ENCODE measurements at places on chromosomes 7 and 10.

GRCh38 chr7:64667311-64667710 is 1.4 kb downstream of the ZNF107 start:
- DNase-seq, result no peak

DNA sequence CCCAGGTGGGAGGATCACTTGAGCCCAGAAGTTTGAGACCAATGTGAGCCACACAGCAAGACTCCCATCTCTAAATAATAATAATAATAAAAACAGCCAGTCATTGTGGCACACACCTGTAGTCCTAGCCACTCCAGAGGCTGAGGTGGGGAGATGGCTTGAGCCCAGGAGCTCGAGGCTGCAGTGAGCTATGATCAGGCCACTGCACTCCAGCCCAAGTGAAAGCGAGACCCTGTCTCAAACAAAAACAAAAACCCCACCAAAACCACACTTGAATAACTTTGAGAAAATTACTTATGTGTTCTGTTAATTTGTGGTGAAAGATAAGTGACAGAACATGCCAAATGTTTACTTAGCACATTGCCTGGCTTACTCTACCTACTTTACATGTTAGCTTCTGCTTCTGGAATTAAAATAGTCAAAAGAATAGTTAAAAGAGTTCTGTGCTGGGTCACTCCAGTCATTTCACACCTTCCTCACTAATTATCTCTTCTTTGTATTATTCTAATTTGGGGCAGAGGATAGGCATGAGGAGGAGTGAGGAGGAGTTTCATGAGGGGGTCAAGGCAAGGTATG is 9.8 kb downstream of the TMEM60 start:
- DNase-seq, result no peak

DNA sequence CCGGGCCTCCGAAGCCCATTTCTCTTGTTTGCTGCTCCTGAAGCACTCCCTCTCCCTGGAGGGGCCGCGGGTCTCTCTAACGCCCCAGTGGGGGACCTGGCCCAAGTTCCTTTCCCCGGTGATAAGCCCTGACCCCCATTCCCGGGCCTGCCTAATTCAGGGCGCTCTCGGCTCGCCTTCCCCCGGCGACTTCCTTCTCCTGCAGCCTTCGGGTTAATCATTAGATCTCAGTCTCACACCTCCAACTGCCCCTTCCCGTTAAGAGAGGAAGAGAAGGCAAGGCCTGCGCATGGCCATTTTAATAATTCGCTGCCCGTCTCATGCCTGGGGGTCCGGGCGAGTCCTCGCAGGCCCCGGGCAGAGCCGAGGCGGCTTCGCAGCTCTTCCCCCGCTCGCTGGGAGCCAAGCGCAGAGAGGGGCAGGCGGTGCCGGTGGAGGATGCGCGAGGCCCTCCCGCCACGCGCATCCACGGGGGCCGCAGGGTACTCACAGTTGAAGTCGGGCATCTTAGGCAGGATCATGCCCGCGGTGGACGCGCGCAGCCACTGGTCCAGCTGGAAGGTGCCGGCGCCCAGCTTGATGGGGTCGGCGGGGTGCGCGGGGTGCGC is 1.2 kb downstream of the MNX1 start:
- peak; percentile 79 for DNase-seq

DNA sequence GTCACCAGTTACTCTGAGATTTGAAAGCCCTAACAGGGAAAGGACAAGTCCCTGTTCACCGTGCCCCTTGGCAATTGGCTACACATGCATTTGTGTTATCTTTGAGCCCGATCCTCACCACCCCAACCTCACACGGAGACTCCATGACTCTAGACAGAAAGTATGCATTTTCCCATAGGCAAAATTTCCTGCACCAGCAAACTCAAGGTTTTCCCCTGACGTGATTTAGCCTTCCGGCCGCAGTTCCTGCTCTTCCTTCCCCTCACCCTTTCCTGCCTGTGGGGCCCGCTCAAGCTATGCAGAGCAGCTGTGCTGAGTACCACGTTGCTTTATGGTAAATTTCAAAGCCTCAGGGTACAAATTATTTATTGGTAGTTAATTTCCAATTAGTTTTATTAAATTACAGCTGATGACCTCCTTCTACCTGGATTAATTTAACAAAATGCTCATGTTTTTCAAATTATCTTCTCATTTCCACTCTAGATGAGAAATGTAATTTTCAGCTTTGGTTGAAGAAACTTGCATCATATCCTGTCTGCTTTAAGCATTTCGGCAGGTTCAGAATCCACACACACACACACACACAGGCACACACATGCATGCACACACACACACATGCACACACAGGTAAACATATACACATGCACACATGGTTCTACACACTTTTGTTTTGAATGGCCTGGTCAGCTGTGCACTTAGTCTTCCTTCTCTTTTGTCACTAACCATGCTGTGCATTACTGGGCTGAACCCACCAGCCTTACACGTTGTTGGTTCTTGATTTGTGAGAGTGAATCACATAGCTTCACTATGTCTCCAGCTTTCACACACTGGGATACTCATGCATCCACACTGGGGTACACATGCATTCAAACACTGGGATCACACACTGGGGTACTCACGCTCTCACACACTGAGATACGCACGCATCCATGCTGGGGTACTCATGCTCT is 283.1 kb upstream of the PITRM1 start:
- DNase-seq, result no peak

DNA sequence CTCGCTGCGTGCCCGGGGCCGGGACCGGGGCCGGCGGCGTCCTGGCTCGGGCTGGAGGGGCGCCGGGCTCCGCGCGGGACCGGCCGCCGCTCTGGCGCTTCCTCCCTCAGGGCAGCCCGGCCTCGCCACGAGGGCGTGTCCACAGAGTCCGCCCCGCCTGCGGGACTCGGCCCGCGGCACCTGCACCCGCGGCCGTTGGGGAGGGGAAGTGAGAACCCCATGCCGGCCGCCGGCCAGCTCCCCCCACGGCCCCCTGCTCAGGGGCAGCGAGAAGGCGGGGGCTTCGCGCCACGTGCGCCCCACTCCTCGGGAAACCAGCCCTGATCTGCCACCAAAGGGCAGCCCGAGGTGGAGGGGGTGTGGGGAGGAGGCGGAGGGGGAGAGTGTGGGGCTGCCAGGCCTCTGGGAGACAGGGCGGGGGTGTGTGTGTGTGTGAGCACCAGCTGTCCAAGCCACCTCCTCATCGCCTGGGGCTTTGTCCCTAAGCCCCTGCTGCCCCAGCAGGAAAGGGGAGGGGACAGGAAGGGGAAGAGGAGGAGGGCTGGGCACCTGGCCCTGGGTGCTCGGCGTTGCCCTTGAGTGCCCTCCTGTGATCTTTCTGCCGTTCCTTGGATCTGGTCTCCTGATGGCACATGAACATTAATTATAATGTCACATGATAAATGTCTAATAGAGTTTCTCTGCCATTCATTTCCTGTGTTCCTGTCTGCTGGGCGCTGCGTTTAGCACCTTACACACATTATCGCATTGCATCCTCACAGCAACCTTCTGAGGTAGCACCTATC is at the start of gene PIK3AP1:
Gene PIK3AP1, minus strand, starts transcription at position 93 of the 785 bp plus-strand sequence. CDS start 120 bp downstream, outside the sequence.
- DNase-seq, result peak; percentile 72

DNA sequence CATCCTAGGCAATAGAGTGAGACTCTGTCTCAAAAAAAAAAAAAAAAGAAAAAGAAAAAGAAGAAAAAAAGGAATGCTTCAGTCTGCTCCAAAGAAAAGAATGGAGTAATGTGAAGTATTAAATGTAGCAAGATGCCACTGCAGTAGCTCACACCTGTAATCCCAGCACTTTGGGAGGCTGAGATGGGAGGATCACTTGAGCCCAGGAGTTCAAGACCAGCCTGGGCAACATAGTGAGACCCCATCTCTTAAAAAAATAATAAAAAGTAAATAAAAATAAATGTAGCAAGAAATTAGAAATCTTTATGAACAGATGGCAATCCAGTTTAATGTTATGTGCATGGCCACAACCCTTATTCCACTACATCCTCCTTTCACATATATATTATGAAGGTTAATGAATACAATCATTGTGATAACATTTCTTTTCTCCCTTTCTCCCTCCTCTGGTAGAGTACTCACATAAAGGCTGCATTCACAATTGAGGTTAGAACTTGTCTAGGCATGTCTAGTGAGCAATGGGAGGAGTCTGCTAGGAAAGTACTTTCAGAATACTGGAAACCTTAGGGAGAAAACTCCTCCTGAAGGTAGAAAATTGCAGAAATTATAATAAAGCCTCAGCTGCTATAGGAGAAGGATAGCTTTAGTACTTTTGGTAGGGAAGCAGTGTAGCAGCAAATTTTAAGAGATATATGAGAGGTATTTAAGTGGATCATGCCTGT is 20.4 kb downstream of the KLLN start:
- no peak for DNase-seq

- no peak for DNase-seq
Observed at GRCh38 chr10:57706576-57707299, 561.0 kb downstream of the IPMK start.

DNA sequence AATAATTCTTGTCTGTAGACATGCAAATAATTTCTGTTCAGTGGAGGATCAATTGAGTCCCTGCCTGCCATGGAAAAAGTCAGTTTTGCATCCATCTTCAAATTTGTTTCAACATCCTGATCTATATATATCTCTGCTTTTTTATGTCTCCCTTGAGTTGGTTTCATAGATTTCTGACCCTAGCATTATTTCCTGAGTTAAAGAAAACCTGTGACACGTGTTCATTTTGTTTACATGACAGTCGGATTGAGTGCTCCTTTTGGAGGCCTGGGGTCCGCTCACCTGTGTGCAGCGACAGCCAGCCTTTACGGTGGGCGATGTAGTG is 674 bp downstream of the MRPS24 start:
- no peak for DNase-seq

- no peak for DNase-seq
Observed at GRCh38 chr10:62277971-62278370, 9.3 kb upstream of the RTKN2 start.

GRCh38 chr7:24279512-24279911 is 4.5 kb upstream of the NPY start:
- DNase-seq, result no peak

DNA sequence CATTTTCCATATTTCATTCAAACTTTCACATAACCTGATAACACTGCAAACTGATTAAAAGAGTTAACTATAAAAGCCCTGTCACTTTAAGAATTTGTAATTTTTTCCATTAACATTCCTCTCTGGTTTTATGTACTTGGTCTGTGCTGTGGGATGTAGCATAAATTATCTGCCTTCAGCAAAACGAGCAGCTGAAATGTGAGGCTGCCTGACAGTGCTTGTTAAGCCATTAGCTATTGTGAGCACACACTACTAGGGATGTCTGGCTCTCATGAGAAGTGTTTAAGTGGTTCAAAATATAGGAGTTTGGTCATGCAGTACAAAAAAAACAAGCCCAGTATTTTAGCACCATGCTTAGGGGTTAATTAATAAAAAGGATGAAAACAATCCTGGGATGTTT is 63.0 kb downstream of the HOXA1 start:
- DNase-seq, result no peak

DNA sequence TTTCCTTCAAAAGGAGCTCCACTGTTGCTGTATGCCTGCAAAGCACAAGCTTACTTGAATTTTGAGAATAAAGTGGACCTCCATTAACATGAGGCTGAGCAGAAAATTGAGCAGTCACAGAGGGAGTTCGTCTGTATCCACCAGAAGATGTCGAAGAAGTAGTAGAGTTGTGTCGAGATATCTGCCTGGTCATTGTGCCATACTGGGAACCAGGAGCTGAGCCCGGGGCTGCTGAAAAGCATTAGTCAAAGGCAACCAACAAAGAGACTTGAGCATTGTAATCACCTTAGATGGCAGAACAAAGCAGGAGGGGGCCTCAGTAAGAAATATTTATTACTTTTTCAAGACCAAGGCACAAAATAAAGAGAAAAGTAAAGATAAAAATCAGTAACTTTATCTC is 61.5 kb downstream of the PDSS1 start:
- no peak for DNase-seq

GRCh38 chr7:106870983-106871410 is 5.9 kb downstream of the PIK3CG start:
- no peak for DNase-seq

GRCh38 chr7:151438864-151439601 is 908 bp downstream of the CRYGN start:
- DNase-seq, result no peak

- DNase-seq, result no peak
Observed at GRCh38 chr10:36725581-36726520, 399.5 kb upstream of the ANKRD30A start.

DNA sequence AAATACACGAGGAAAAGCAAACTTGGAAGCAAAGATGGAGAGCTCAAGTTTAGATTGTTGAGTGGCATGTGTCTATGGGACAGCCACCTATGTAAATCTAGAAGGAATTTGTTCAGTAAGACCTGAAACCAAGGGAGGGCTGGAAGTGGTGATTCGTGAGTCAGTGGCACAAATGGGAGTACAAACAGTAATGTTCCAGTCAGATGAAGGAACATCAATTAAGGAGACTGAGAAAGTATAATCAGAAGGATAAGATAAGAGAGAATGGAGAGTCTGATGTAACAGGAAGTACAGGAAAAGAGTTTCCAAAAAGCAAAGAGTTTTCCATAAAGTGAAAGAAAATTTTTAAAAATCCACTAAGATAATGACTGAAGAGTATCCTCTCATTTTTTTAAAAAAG is 544.2 kb downstream of the KIF20B start:
- no peak for DNase-seq

- DNase-seq, result no peak
Observed at GRCh38 chr10:49761201-49761788, 828 bp downstream of the OGDHL start.

GRCh38 chr7:28507525-28508282 is 95.4 kb downstream of the CREB5 start:
- DNase-seq, result no peak

DNA sequence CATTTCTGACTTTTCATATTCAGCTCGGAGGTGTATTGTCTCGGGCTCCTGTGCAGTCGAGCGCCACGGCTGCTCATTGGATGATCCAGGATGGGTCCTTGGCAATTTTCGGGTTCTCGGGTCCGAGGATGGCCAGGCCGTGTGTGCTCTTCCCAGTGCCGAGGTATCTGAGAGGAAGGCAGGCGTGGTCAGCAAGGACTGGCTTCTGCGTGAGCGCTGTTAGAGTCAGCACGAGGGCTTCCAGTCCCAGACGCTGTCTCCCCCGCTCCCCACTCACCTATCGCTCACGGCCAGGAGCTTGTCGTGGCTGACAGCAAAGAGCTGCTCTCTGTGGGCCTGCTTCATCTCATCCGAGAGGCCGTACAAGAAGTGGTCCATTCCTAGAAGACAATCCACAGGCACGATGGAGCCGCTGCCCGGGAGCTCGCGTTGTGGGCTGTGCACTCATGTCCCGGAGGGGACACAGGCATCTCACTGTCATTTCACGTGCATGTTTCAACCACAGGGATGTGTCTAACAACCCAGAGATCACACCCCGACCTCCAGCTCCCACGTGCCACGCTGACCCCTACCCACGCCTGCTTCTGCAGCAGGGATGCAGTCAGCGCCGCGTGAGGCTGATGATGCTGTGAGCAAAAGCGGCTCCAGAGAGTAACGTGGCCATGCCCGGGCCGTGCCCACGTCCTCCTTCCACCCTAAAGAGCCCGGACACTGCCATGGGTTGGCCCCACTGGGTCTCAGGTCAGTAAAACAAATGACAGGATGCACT is 34.4 kb downstream of the PITRM1 start:
- DNase-seq, result peak; percentile 77

GRCh38 chr10:48651839-48652238 is 32.8 kb upstream of the WDFY4 start:
- no peak for DNase-seq

- DNase-seq, result no peak
Observed at GRCh38 chr7:151809146-151809863, 67.6 kb downstream of the PRKAG2 start.

GRCh38 chr7:131045526-131045925 is 282.1 kb upstream of the MKLN1 start:
- DNase-seq, result no peak

- peak; percentile 32 for DNase-seq
Observed at GRCh38 chr10:1199897-1200721, 143.9 kb downstream of the WDR37 start.
